ENCODE measurements at places on chromosomes 1 and 21.

DNA sequence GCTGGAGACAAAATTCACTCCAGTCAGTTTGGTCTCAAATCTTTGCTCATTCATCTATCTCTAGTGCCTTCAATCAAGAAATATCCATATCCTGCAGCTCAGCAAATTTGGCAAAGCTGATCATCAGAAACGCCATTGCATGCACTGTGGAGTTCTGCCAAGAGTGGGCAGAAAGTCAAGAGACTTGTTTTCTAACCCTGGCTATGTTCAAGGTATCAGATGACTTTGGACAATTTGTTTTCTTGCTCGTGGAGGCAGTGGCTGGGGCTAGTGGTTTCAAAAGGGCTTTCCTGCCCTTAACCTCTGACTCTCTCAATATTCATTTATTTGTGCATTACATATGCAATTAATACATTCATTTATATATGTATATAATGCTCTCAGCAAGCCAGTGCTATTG is 12.8 kb upstream of the LRRC52 start:
- DNase-seq = no peak

GRCh38 chr1:58896246-58897183 is 112.7 kb upstream of the JUN start:
- no peak for DNase-seq

DNA sequence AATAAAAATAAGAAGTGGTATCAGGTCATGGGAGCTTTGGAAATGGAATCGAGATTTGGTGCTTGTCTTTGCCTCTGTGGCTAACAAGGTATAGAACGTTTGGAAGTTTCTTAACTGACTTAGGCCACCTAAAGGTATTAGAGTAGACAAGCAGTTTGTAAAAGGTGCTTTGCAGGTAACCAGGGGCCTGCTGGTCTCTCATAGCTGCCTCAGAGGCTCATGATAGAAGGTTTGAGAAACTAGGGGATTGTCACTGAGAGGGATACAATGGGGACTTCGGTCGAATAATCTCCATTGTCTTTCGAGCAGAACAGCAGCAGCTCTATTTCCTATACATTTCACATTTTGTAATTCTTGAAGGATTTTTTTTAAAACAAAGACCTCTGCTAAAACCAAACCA is 37.6 kb downstream of the C21orf91 start:
- no peak for DNase-seq

GRCh38 chr1:168774241-168774640 is 45.2 kb upstream of the DPT start:
- no peak for DNase-seq

GRCh38 chr1:112165375-112165774 is 175.9 kb upstream of the KCND3 start:
- DNase-seq = no peak

- no peak for DNase-seq
Observed at GRCh38 chr1:204076891-204077290, 4.0 kb downstream of the SOX13 start.

Measured in stimulated activated CD8-positive, alpha-beta memory T cell treated with anti-CD3 and anti-CD28 coated beads, Interleukin-2, amount 100 ng/mL, for 1 hour (primary cell).